Mesenchymal stem cell (in vitro differentiated cells and primary cell): ENCODE measurements at places on chromosomes 6 and 20.

DNA sequence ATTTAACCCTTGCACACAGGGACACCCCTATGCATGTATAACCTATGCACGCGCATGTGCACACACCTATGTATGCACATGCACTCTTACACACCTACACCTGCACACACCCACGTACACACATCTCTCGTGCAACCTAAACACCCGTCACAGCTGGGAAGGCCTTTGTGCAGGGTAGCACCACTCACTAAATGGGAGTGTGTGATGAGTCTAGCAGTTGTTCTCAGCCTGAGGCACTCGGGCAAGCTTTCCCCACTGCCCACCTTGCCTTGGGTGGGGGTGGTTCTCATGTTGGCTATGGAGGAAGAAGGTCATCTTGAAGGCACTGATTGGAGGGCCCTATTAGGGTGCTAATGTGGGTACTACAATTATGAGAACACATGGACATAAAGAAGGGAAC is 85.8 kb downstream of the DLL1 start:
- no peak for DNase-seq

- DNase-seq = peak; percentile 21
Measured at GRCh38 chr6:34202329-34203201, 34.1 kb upstream of the HMGA1 start.

GRCh38 chr6:111918825-111919224 is 45.6 kb upstream of the FYN start:
- no peak for DNase-seq

DNA sequence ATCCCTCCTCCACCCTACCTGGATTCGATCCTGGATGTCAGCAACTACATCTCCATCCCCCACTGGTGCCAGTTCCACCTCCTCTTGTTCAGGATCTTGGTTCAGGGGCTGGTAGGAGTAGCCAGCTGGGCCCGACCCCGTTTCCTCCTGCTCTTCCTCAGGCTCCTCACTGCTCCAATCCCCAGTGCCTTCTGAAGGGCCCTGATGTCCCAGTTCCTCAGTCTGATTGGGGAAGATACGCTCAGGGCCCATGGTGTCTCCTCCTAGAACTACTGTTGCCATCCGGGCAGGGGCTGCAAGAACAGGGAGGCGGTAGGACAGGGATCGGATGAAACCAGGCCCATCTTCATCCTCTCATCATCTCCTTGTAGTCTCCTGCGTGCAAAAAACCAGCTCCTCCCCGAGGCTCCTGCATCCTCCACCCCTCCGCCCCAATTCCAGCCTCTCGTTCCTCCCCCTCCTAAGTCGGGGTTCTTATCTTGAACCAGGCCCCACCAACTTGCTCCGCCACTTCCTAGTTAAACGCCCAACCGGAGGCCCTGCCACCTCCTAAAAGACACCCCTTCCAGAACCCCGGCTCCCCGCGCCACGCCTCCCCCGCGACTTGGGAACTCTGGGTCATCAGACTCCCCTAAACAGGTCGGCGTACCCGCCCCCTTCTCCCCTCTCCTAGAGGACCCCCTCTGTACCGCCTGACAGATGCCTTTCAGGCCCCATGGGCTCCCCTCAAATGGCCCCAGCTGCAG is 476 bp downstream of the MEA1 start:
- DNase-seq = peak; percentile 32

GRCh38 chr20:43681468-43681942 is 14.6 kb downstream of the MYBL2 start:
- DNase-seq = peak; percentile 24

DNA sequence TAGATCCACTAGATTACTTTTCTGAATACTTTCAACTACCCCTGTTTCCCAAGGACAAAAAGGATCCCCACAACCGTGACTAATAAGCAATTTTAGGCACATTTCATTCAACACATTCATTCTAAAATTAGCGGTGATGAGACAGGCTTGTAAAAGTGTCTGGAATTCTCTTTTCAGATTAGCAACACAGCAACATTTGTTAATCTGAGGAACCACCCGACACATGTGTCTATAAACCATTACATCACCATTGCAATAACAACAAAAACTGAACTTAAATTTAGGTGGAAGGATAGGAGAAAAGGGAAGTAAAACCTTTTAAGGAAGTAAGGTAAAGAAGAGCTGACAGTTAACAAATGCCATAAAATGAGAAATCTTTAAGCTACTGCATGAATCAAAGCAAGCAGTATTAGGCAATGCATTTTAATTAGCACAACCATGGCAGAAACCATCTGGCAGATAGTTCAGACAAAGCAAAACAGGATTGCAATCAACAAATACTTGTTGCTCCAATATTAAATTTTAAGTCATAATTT is 49.1 kb downstream of the MAP3K7 start:
- DNase-seq = peak; percentile 38

- no peak for DNase-seq
Measured at GRCh38 chr20:48738399-48739304, 89.1 kb downstream of the PREX1 start.

DNA sequence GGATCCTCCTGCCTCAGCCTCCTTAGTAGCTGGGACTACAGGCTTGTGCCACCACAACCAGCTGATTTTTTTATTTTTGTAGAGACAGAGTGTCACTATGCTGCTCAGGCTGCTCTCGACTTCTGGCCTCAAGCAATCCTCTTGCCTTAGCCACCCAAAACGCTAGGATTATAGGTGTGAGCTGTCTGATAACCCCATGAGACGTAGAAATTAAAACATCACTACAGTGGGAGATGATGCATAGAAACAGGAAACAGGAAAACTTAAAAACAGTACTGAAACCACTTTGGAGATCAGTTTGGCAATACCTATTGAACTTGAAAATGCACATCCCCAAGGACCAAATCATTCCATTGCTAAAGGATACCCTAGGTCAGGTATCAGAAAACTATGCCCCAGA is 10.8 kb downstream of the SENP6 start:
- no peak for DNase-seq

- no peak for DNase-seq
Measured at GRCh38 chr20:54276577-54277169, 68.8 kb downstream of the PFDN4 start.

DNA sequence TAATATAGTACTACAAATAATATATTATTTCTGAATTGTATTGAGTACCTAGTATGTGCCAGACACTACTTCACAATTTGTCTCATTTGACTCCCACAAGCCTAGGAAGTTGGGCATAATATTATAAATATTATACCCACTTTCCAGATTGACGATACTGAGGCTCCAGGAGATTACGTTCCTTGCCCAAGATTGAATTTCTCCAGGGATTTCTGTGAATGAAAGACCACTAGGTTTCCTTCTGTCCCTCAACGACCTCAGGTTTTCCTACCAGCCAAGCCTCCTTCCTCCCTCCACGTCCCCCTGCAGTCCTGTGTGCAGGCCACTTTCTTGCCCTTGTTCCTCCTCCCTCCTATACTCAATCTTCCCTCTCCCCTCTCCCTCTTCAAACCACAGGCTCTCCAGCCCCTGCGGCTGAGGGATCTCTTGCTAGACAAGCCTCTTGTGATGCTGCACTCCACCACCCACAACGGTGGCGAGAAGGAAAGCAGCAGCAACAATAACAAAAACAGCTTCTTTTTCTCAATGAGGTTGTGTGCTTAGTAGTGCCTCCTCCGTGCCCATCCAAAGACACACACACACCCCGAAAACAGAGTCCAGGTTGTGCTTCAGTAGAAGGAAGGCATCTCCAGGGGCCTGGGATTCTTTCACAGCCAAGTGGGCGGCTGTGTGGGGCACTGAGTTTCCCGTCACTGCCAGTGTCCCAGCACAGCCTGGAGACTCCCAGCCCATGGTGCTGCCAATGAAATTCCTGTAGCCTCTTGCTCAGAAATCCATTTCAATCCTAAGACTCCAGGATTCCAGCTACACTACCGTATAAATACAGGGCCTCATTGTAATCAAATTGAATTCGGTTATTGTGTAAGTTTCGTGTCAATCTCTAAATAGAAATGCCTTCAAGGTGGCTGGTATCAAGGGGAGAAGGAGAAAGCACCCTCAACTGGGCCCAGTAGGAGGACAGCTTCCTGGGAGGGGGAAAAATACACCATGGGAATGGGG is 94.4 kb downstream of the NCR2 start:
- no peak for DNase-seq

DNA sequence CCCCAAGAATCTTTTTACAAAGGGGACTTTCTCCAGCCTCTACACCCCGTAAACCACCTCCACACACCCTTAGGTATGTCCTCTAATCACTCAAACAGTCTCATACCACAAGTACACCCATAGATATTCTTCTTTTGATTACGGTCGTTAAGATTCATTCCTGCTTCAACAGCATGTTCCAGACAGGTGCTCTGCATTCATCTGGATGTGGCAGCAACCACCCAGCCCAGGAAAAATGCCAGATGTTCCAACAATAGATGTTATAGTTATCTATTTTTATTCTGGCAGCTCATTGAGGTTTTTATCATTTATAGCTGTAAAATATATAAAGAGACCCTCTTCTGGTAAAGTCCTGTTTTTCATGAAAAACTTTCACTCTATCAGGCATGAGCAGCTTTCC is 60.7 kb downstream of the SIM1 start:
- no peak for DNase-seq

GRCh38 chr6:33112148-33112547 is 36.4 kb downstream of the HLA-DPB1 start:
- peak; percentile 70 for DNase-seq

GRCh38 chr20:9594284-9594875 is 80.0 kb downstream of the LAMP5 start:
- DNase-seq = no peak

DNA sequence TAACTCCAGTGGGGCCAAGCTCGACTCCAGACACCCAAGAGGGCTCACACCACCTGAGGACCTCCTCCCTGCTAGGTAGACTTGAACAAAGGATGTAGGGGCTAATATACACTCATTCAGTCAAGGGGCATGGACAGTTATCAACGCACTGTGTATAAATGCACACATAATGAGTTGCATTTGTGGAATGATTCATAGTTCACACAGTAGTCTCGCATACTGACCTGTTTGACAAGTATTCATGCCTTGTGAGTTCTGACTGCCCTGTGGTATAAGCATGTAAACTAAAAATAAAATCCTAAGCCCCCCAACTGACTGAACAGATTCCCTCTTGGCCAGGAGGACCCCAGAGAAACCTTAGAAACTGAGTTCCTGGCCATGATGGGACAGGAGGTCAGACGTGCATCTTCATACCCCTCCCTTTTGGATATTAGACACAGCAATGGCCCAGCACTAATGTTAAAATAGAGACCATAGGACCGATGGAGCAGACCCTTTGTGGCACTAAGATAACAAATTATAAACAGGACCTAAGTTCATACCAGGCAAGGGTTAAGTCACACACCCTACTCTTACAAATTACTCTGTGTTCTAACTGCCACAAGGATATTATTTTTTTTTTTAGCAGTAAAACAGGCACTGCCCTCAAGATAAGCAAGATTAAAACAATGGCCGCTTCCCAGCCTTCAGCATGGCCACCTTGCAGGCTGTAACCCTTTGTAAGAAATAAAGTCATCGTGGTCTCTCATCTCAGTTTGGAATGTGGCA is 124.4 kb downstream of the TTLL2 start:
- DNase-seq = no peak

- DNase-seq = no peak
Measured at GRCh38 chr6:16897669-16898068, 136.4 kb upstream of the ATXN1 start.

DNA sequence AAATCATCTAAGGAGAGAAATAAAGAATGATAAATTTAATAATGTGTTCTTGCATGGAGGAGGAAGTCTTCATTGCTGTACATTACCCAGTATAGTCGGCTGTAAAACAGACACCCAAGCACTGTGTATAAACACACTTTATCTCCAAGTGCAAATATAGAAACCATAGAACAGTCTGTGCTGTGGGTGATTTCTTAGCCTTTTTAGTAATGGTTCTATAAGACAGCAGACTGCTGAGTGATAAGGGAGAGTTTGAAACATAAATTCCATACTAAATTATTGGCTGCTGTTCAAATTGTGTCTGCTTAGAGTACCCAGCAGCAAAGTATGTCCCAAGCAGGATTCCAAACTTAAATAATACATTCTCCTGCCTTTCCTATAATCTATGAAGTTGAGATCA is 4.6 kb downstream of the FILIP1 start:
- DNase-seq = peak; percentile 63

- DNase-seq = no peak
Measured at GRCh38 chr20:59636766-59637370, 32.5 kb downstream of the PHACTR3 start.

DNA sequence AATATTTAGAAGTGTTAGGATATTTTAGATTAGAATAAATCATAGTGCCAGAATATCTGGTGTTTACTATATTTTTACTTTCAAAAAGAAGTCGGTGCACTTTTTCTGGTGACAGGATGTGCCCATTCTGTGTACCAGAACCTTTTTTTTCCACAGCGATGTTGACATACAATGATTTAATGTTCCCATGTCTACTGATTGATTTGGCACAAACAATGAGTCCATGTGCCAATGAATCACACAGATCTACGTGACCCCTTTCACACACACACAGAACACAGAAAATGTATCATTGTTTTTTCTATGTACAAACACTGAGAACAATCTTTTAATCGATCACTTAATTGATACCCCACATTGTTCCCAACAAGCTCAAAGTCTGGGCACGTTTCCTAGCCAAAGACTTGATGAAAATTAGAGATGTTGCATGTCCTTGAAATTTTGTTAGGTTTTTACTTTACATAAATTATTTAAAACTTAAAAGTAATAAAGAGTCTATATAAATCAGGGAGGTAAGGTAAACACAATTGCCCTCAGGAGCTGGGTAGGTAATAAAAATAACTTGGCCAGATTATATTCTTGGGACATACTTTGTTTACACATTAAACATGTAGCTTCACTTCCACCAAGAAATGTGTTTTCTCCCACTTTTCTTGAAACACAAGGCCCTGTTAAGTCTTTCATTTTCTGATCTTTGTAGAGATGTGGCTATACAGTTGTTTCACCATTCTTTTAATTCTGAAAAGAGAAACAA is 36.4 kb upstream of the SOX4 start:
- DNase-seq = no peak

DNA sequence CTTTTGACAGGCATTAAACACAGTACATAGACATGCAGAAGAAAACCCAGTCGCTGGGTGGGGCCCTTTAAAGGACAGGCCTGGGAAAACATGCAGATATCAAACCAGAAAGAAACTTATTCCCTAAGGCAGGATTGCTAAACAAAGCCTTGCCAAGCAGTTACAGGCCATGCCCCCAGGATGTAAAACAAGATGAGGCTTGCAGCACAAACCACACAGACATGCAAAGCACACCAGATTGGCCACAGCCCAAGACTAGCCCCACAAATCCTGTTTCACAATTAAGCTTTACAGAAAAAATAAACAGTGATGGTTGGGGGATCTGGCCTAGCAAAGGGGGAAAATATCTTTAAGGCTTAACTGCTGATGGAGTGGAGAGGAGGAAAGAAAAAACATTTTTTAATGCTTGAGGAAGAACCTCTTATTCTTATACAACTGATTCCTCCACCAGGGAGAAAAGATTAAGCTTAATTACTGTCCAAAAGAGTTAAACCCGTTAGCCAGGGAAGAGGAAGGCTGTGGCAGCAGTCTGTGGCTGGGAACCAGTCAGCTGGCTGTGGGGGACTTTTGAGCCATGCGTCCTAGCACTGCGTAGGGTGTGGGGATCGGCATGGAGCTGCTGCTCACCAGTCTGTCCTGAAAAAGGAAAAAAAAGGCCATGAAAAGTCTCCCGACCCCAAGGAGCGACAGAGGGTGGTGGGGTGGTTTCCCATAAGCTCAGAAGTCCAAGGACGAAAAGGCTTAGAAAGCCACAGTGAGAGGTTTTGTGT is 28.4 kb downstream of the COL19A1 start:
- peak; percentile 92 for DNase-seq

GRCh38 chr6:18598551-18599264 is 211.6 kb downstream of the RNF144B start:
- no peak for DNase-seq

GRCh38 chr20:8320306-8320705 is 188.2 kb downstream of the PLCB1 start:
- DNase-seq = no peak

GRCh38 chr6:134920422-134920821 is 29.5 kb downstream of the ALDH8A1 start:
- DNase-seq = no peak
